ENCODE measurements at places on chromosomes 2 and 18. TPM values are rescaled to one million over a fixed set of nuclear protein-coding genes. Genes with fewer than 3 reads are reported as not detected.

Gene ZC3H8
- total RNA-seq: 23.6 TPM

Gene CD8A
- total RNA-seq: not detected

Gene SIX2
- 11.6 TPM for total RNA-seq

Gene CKAP2L
- total RNA-seq: 0.07 TPM

Gene SRD5A2
- 0.07 TPM for total RNA-seq

Gene IL36RN
- 2.0 TPM for total RNA-seq

Gene TUBA4B
- total RNA-seq: not detected

Gene EIF2AK2
- 31.4 TPM for total RNA-seq

Gene ZSCAN30
- total RNA-seq: 14.8 TPM

Gene NT5C1B
- not detected for total RNA-seq

Gene L3MBTL4
- 8.0 TPM for total RNA-seq

Gene TMEM198
- total RNA-seq: 0.36 TPM

Gene GPBAR1
- under 0.01 TPM for total RNA-seq

Gene VSNL1
- total RNA-seq: 2.1 TPM

Gene FAM110C
- 16.2 TPM for total RNA-seq

Gene HOXD8
- total RNA-seq: not detected

Gene OR6B2
- not detected for total RNA-seq

Gene UGT1A3
- total RNA-seq: not detected

Gene ASTL
- total RNA-seq: not detected

Gene FER1L5
- under 0.01 TPM for total RNA-seq

Gene RAD51AP2
- 0.34 TPM for total RNA-seq

Gene CCDC74A
- 1.0 TPM for total RNA-seq

Gene TEKT4
- not detected for total RNA-seq

Gene FSHR
- total RNA-seq: not detected

Gene GTF2A1L
- not detected for total RNA-seq

Gene CMPK2
- 0.57 TPM for total RNA-seq

Gene OXER1
- total RNA-seq: not detected

Gene RAB17
- total RNA-seq: 1.5 TPM

Gene TRAK2
- total RNA-seq: 21.4 TPM

Gene LRATD1
- 27.0 TPM for total RNA-seq

Gene C1GALT1C1L
- under 0.01 TPM for total RNA-seq

Gene LYG1
- total RNA-seq: 0.78 TPM

Gene MOB4
- total RNA-seq: 30.2 TPM

Gene STARD6
- not detected for total RNA-seq

Gene PCARE
- not detected for total RNA-seq

Gene PSME4
- 67.8 TPM for total RNA-seq

Gene LRRC30
- total RNA-seq: not detected

Gene INPP4A
- total RNA-seq: 21.9 TPM

Gene FABP1
- total RNA-seq: not detected

Gene SLC35F6
- 71.8 TPM for total RNA-seq

Gene SEMA4F
- 10.8 TPM for total RNA-seq

Gene ITPRIPL1
- 2.3 TPM for total RNA-seq

Gene PMAIP1
- 58.2 TPM for total RNA-seq

Gene ABCB11
- under 0.01 TPM for total RNA-seq

Gene CDCA7
- total RNA-seq: 3.8 TPM

Gene UPP2
- total RNA-seq: not detected

Gene VIL1
- total RNA-seq: not detected

Gene SCN9A
- total RNA-seq: 6.2 TPM

Gene BBS5
- total RNA-seq: 2.1 TPM

Gene HOXD4
- total RNA-seq: not detected

Gene PPP1R1C
- total RNA-seq: 0.68 TPM

Gene ALPG
- not detected for total RNA-seq

Gene ECEL1
- total RNA-seq: not detected

Gene FIGN
- total RNA-seq: 1.6 TPM

Gene MEP1B
- under 0.01 TPM for total RNA-seq

Gene REG3A
- total RNA-seq: not detected

Gene NOSTRIN
- total RNA-seq: under 0.01 TPM

Data from nasal cavity respiratory epithelium epithelial cell of viscerocranial mucosa (primary cell).